ENCODE measurements at places on chromosomes 3 and 15.

DNA sequence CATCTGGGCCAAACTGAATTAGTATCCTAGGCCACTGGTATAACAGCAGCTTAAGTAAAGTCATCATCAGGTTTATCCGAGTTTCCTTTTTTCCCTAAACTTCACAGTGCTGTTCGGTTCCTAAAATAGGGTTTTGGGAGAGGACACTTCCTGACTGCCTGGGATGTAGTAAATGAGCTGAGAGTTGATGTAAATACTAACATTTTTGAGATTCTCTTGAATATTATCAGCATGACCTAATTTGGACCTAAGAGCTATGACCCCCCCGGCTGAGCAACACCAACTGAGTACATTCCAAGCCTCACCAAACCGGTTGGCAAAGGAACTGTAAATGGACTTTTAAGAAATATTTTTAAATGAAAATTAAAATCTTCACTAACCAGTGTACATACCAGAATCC lies 78.8 kb downstream of the IL5RA start:
- no peak for DNase-seq

DNA sequence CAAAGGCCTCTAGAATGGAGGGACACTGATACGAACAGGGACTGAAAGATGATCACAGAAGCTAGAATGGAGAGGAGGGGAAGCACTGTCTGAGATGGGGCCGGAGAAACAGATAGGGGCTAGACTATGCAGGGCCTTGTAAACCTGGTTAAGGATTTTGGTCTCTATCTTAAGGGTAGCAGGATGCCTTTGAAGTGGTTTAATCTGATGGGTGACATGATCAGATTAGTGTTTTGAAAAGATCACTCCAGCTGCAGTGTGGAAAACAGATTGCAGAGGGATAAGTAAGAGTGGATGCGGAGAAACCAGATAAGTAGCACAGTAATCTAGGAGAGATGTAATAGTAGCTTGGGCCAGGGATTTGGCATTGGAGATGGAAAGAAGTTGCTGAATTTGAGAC lies 108.1 kb downstream of the RSRC1 start:
- no peak for DNase-seq

- DNase-seq, result no peak
Observed at GRCh38 chr15:62822228-62822627, 220.3 kb upstream of the TPM1 start.

DNA sequence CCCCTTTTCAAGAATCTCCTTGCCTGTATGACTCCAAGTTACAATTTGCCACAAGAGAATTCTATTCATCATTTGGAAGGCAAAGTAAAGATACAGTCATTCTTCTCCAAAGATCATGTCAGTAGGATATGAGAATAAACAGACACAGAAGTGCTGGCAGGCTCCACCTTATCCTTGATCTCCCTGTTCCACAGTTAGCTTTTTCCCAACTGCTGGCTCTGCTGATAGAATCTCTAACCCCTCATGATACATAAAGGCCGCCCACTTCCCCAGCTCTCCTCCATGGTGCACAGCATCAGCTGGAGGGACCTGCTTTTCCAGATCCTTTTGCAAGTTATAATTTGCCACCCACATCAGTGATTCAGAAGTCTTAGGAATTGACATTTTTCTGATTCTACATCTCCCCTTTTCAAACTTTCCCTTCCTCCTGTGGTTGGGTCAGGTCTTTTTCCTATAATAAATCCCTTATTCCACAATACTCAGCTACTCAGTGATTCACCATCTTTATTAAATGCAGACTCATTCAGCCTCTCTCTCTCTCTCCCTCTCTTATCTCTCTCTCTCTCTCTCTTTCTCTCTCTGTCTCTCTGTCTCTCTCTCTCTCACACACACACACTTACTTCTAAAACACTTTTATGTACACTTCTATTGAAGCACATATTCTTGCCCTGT lies 465.4 kb downstream of the GBE1 start:
- no peak for DNase-seq

DNA sequence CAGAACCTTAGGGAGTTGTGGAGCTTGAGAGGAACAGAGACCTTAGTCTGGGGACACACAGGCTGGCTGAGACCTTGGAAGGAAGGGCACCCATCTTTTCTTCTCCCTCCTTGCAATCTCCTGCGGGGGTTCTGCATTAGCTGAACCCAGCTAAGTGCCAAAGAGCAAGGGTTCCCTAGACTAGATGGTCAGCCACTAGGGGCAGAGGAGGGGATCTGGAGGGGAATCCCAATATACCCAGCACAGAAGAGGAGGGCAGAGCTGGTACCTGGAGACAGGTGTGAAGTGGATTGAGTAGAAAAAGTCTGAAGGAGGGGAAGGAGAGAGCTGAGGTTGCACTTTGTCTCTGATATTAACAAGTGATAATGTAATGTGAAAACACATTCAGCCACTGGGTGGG lies 212.8 kb downstream of the ADAMTS9 start:
- DNase-seq, result no peak

Data from bone marrow (tissue), 2 donors.